ENCODE measurements at places on chromosomes 5 and 9.

- no peak for DNase-seq
Measured at GRCh38 chr9:77917800-77918199, 113.8 kb downstream of the GNAQ start.

GRCh38 chr5:14727928-14728458 is 63.5 kb downstream of the OTULIN start:
- no peak for DNase-seq

DNA sequence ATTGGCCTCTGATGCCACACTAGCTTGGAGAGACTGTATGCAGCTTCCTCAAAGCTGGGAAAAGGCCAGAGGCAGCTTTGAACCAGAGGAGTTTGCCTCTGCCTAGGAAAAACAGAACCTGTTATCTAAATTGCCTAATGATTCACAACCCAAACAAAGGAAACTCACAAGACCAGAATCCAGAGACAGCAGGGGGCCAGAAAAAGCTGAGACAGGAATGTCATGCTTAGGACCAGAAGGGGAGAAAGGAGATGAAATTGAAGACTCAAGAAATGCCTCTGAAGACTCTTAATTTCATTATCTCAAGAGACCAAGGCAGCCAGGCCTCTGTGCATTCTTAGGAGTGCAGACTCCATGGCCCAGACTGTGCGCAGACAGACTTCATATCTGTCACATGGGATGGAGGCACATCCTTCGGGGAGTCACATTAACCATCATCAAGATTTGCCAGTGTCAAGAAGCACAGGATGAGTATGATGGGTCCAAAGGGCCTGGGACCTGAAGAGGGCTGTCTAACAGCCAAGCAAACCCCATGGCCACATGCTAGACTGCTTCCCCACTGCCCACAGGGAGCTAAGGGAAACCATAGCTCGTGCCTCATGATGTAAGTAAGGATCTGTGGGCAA is 57.3 kb downstream of the ARSB start:
- peak; percentile 21 for DNase-seq

- DNase-seq, result no peak
Measured at GRCh38 chr9:87036506-87036905, 89.2 kb upstream of the GAS1 start.

GRCh38 chr5:126369995-126370731 is 53.0 kb upstream of the GRAMD2B start:
- DNase-seq, result peak; percentile 39

- peak; percentile 28 for DNase-seq
Measured at GRCh38 chr9:107226421-107226820, 56.7 kb upstream of the RAD23B start.

GRCh38 chr9:106423575-106423974 is 439.4 kb upstream of the ZNF462 start:
- no peak for DNase-seq

- DNase-seq, result no peak
Measured at GRCh38 chr5:157022024-157022423, 36.9 kb downstream of the HAVCR1 start.

- DNase-seq, result no peak
Measured at GRCh38 chr5:180067986-180068385, 3.6 kb downstream of the RNF130 start.

DNA sequence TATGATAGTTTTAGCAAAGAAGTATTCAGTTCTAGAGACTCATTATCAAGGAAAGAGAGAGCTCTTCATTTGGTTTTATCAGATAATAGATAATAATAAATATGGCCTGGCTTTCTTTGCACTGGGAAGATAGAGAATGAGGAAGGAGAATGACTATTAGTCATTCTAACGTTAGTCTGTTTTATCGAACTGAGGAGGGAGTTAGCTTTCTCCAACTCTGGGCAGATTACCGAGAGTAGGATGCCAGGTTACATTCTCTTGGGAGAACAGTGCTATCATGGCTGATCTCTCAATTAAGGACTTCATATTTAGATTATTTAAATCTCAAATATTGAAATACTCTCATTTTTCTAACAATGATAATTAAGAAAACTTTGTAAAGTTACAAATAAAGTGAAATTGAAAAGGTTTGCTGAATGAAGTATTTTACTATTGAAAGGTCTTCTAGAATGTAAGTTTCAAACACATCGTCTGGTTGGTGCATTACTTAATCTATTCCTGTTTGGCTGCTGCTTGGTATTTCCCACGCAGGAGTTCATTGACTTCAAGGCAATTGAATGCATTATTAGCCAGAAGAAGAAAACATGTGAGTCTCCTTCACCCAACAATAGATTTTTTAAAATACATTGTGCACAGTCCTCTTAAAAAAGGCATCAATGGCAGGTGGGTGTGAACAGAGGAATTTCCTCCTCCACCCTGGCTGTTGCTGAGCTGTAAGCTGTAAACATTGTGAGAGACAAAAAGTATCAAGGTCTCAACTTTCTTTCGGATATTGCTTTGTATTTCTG is 140.8 kb downstream of the C9orf152 start:
- DNase-seq, result no peak
